ENCODE measurements at places on chromosomes 11 and 22.

DNA sequence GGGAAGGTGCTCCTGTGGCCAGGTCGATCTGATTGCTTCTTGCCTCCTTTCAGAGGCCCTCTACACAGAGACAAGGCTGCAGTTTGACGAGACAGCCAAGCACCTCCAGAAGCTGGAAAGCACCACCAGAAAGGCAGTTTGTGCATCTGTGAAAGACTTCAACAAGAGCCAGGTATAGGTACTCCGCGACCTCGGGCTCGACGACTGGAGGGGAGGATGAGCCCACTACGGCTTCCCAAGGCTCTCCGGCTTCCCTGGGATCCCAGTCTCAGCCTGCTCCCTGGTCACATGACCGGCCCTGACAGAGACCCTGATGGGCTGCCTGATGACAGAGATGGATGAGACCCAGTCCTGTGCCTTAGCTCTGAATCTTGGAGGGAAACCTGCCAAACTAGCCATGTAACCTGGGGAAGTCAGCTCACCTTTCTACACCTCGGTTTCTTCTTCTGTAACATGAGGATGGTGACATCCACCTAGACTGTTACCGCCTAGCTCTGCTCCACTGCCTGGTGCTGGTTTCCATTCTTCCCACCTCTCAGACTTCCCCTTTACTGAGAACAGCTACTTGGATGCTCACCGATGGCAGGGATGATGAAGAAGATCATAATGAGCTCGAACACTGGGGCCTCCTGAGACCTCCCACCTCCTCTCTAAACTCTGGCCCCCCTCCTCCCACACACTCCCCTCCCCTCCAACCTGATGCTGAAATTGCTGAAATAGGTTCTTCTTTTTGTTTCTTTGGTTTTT, 8.9 kb downstream of the RIBC2 start:
- DNase-seq, result no peak

GRCh38 chr22:44319685-44320084, 6.9 kb upstream of the SHISAL1 start:
- DNase-seq, result no peak

- DNase-seq, result no peak
Observed at GRCh38 chr11:1843098-1843473, 4.3 kb downstream of the TNNI2 start.

- DNase-seq, result peak; percentile 24
Observed at GRCh38 chr11:6505577-6506240, 8.6 kb downstream of the DNHD1 start.

DNA sequence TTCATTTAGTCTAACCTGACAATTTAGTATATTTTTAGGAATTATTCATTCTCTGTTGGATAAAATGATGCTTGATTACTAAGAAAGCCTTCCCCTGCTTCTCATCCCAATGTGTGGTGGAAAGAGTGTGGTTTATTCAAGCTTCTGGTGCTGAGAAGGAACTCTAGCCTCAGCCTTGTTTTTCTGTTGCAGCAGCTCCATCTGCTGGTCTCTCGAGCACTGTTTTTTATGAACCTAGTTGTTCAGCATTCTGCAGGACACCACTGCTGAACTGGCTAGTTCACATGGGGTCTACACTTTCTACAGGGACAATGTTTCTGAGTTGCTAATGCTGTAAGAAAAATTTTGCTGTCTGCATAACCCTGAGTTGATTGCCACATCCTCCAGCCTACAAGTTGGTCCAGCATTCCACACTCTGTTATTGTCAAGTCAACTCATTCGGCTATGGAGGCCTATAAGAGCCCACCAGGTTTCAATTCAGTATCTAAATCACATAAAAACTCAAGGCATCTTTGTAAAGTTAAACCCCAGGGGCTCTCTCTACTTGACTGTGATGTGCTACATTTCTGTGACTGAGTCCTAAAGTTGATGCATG, 14.3 kb downstream of the OR2AG2 start:
- DNase-seq, result no peak

GRCh38 chr11:67452141-67452952, at the start of gene GPR152:
Gene GPR152, minus strand, starts transcription at chr11:67452729. Its CDS starts 5 bp downstream, at chr11:67452724.
- no peak for DNase-seq

All from AG09319 (cell line).